Activated T-helper 1 cell treated with anti-CD3 and anti-CD28 coated beads, Interleukin-12 subunit alpha, Interleukin-12 subunit beta, Interleukin-2, Interleukin-4 antibody, amounts not matched to agents 30 ng/mL and 10 ng/mL and 1 ng/mL, durations not matched to agents 14 hours and 24 hours and 36 hours (primary cell): ENCODE measurements at places on chromosomes 5 and 9.
A peak's percentile ranks its signal among the peaks of the same experiment; 100 is the strongest.

DNA sequence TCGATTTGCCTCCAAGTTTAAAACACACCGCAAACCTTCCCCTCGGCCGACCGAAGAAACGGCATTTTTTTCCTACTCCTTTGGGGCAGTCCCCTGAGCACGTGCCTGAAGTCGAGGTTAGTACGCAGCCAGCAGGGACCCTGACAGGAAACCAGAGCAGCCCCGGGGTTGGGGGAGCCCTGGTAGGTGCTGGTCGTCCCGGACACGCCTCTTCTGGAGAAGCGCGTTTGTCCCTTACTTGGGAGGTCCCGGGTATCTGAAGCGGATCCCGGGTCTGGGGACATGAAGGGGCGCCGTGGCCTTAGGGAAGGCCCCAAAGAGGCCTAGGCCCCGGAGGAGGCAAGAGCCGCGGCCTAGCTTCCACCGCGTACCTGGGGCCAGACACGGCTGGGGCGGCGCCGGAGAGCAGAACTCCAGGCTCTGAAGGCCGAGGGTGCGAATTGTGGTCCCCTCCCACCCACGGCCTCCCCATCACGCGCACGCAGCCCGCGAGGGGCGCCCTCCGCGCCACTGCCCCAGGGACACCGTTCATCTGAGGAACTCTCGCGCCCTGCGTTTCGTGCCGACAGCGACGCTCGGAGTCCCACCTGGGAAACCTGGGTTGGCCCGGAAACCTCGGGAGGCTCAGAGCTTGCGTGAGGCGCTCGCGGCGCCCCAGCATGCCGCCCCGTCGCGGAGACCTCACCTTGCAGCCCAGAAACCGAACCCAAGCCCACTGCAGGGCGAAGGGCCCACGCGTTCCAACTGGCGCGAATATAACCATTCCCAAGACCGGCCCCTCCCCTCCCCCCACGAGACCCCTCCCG, 10.4 kb downstream of the OTP start:
- DNase-seq, result no peak

GRCh38 chr9:13278368-13279246, 885 bp downstream of the MPDZ start:
- DNase-seq, result no peak

- no peak for DNase-seq
These were observed 393.7 kb upstream of the PDE4D start for GRCh38 chr5:60287174-60287771.

GRCh38 chr9:132169672-132170392, 8.0 kb downstream of the NTNG2 start:
- DNase-seq, result peak; percentile 35

GRCh38 chr9:25733336-25733982, 55.2 kb upstream of the TUSC1 start:
- DNase-seq, result no peak

- DNase-seq, result peak; percentile 42
These were observed 33.8 kb upstream of the ANXA2R start for GRCh38 chr5:43073597-43074546.

DNA sequence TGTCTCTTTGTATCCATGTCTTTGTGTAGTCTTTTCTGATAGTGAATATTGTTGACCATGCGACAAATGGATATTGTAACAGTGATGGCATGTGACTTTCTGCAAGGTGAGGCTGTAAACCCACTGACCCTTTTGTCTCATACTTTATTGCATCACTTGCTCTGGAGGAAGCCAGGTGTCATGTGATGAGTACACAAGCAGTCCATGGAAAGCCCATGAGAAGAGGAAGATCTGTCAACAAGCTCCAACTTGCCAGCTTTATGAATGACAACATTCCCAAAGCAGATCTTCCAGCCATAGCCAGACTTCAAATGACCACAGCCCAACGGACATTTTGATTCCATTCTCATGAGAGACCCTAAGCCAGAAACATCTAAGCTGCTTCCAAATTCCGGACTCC, 450.1 kb upstream of the ACTBL2 start:
- DNase-seq, result no peak

DNA sequence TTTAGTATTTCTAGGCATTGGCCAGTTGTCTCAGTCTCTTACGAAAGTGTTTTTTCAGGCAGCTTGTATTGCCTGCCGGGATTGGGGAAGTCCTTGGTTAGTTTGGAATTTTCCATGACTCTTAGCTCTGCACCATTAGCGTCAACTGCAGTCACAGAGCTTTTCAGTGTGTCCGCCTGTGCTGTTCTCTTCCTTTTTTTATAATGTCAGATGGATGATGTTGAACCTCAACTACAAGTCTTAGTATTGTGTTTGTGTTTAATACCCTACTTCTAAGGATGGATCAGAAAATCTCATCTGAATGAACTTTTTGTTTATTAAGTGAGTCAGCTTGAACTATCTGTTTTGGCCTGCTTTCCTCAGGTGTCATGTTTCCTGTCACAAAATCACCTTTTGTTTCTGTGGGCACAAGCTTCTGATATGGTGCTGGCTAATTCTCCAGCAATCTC, 33.1 kb downstream of the ATP6V0E1 start:
- DNase-seq, result no peak

DNA sequence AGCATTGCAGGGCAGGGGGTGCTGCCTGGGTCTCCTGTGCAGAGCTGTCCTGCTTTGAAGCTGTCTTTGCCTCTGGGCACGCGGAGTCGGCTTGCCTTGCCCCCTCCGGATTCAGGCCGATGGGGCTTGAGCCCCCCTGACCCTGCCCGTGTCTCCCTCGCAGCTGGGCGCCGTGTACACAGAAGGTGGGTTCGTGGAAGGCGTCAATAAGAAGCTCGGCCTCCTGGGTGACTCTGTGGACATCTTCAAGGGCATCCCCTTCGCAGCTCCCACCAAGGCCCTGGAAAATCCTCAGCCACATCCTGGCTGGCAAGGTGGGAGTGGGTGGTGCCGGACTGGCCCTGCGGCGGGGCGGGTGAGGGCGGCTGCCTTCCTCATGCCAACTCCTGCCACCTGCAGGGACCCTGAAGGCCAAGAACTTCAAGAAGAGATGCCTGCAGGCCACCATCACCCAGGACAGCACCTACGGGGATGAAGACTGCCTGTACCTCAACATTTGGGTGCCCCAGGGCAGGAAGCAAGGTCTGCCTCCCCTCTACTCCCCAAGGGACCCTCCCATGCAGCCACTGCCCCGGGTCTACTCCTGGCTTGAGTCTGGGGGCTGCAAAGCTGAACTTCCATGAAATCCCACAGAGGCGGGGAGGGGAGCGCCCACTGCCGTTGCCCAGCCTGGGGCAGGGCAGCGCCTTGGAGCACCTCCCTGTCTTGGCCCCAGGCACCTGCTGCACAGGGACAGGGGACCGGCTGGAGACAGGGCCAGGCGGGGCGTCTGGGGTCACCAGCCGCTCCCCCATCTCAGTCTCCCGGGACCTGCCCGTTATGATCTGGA, 2.7 kb downstream of the CEL start:
- no peak for DNase-seq

GRCh38 chr9:88531920-88532698, 2.9 kb upstream of the NXNL2 start:
- no peak for DNase-seq

GRCh38 chr5:81830596-81830995, 79.7 kb upstream of the SSBP2 start:
- DNase-seq, result no peak

DNA sequence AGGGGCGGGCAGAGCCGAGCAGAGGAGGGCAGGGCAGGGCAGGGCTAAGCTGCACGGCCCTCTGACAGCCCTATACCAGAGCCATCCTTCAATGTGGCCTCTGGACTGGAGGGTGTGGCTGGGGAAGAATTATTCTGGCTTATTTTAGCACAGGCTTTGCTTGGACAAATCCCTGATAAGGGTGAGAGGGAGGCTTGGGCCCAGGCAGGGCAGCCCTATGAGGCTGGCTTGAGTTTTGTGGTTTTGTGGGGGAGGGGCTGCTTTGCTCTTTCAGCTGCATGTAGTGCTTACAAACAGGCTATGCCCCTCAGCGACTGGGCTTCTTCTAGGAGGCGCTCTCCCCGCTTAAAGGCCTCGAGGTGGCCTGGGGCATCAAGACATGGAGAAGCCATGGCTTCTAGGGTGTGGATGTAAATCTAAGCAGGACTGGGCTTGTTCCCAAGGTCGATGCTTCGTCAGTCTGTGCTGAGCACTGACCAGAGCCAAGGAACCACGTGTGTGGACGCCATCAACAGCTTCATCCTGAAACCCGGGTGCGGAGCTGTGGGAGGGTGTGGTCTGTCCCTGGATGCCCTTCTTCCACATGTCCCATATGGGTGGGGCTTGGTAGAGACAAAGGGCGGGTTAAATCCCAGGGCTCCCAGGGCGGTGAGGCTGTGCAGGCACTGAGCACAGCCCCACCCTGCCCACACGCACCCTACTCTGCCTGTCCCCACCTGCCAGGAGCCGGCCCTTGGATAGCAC, 45.7 kb upstream of the IPPK start:
- no peak for DNase-seq

GRCh38 chr9:121582641-121583040, 68.8 kb upstream of the DAB2IP start:
- DNase-seq, result no peak

GRCh38 chr9:95422650-95423049, 94.1 kb downstream of the PTCH1 start:
- DNase-seq, result no peak

DNA sequence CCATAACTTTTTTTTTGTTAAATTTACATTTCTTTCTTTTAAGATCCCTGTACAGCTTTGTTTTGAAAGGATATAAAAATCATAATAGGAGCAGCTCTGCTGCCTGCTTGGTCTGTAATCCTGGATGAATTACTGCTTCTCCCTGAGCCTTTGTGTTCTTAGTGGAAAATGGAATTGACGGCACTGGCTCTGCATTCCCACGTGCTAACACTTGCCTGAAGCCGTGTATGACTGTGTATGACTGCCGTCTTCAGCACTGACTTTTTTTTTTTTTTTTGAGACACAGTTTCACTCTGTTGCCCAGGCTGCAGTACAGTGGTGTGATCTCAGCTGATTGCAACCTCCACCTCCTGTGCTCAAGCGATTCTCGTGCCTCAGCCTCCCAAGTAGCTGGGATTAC, 4.8 kb downstream of the THG1L start:
- no peak for DNase-seq

- peak; percentile 81 for DNase-seq
These were observed at the start of gene MACROH2A1 for GRCh38 chr5:135398855-135399793. MACROH2A1 (minus strand) TSS chr5:135399231; CDS start chr5:135389093, 10,138 bp downstream.

DNA sequence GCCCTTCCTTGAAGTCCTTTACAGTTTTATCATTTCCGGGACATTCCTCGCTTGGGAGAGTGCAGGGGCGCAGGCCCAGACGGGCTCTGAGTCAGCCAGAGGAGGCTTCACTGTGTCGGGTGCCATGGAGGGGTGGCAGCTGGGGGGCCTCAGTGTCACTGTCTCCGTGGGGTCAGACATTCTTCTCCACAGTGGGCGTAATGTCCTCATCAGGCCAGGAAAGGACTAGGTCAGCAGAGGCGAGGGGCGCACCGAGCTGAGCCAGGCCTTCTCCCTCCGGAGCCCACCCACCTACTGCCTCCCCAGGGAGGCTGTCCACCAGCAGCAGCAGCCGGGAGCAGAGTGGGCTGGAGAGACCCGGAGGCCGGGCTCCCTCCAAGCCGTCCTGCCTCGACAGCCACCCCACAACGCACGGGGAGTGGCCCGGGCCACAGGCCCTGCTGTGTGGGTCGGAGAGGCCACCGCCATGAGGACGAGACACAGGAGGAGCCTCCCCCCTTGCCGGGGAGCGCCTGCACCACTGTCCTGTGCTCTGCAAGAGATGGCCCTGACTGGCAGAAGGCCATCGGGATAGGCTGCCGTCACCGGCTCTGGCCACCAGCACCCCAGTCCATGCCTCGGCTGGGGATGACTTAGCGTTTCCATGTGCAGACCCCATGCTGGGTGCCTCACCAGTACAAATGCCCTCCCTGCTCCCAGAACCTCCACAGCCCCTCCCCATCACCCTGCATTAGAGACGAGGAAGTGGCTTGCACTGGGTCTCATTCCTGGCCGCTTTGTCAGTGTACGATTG, 26.5 kb downstream of the SARDH start:
- no peak for DNase-seq
